ENCODE measurements at places on chromosomes 13 and 19.

GRCh38 chr13:94119360-94119936, 360.0 kb downstream of the DCT start:
- DNase-seq: no peak

DNA sequence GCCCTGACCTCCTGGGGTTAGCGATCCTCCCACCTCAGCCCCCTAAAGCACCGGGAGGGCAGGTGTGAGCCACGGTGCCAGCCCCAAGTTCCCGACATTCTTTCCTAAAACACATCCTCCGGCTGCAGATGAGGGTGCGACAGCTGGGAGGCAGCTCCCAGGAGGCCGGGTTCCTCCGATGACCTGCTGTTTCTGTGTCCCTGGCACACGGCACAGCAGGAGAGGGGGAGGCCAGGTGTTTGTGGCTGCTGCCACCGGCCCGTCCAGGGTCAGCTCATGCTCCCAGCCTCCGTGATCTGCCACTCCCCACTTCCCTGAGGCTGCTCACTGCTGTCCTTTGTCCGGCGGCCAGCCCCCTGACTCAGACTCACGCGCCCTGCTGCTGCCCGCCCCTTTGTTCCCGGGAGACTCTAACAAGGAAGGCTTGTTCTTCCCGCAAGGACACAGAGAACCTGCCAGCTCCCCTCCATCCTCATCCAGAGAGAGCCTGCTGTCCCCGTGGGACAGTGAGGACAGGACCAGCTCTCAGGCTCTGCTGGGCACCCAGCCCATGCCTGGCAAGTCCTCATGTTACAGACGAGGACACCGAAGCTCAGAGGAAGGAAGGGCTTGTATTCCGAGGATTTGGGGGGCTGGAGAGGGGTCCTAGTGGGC, 10.6 kb upstream of the MADCAM1 start:
- no peak for DNase-seq

DNA sequence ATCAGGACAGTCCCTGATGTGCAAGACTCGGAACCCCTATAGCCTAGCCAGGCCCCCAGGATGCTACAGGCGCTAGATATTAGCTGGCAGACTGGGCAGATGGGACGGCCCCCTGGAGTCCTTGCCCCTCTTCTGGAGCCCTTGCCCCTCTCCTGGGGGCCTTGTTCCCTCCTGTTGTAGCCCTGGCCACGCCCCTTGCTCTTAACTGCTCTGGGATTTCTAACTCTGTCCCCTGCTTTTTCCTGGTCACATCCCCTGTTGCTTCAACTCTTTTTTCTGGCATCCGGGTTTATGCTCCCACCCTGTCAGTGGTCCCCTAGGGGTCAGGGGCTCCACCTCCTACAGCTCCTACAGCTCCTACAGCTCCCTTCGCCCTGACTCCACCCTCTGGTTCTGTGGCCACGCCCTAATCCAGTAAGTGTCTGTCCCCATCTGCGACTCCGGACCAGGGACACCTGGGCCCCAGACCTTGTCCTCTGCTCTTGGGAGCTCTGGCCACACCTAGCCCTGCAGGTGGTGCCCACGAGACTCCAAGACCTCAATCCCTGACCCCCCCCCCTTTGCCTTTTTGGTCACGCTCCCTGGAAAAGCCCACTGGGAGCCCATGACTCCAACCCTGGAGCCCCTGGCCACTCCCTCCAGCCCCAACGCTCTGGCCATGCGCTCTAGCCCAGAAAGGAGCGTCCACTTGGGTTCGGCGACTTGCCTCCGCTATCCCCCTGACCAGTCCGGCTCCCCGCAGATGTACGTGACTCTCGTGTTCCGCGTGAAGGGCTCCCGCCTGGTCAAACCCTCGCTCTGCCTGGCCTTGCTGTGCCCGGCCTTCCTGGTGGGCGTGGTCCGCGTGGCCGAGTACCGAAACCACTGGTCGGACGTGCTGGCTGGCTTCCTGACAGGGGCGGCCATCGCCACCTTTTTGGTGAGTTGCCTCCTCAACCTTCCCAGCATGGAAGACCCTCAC, 6.8 kb downstream of the PLPPR2 start:
- no peak for DNase-seq

DNA sequence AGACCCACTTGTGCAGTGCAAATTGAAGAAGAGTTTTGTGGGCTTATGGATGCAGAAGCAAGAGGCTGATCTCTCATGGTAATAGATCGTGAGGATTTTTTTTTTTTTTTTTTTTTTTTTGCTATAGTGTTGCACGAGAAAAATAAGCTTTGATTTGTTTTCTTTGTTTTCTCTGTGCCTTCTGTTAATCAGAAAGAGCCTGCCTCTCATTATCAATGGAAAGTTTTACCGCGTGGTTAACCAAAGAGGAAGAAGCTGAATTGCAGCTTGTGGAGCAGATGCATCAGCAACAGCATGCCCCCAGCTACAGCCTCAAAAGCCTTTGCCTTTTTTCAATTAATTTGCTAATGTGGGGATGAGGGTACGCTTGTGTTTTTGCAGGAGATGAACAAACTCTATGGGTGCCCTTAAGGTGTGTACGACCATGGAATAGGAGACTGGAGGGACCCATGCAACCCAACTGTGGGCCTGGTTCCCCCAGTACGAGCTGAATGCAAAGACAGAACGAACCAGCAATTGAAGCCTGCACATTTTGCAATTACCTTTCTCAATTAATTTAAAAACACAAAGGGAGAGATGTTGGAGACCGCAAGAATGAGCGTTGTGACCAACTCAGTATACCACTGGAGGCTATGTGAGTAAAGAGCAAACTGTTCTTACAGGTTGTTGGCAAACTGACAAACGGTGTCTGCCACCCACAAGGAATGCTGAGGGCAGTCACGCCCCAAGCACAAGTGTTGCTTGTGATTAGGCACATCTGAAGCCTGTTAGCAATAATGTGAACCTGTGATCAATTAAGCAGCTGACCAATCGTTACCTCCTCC, 58.6 kb upstream of the SPRY2 start:
- no peak for DNase-seq

DNA sequence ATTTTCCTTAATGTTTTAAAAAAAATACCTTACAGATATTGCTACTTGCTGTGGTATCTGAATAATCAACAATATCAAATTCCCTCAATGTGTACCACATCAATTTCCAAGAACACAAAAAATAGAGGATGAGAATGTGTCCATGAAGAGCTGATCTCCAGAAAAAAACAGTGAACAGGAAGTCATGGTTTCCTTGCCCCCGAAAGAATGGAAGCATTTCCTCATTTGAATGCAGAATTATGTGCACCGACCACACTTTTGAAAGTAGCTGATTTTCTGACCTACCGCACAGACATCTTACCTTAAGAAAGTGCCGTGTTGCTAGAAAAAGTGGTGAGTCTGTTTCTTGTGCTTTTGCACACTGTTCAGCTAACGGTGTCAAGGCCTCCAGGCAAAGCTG, 13.4 kb upstream of the EEF1AKMT1 start:
- no peak for DNase-seq

- no peak for DNase-seq
Observed at GRCh38 chr19:51602189-51602854, 27.9 kb downstream of the SIGLEC5 start.

- no peak for DNase-seq
Observed at GRCh38 chr13:37954191-37954590, 84.6 kb upstream of the TRPC4 start.

GRCh38 chr13:52758114-52758513, 18.5 kb upstream of the CNMD start:
- no peak for DNase-seq

All from vagina (tissue), 2 donors.